ENCODE measurements at places on chromosomes 1 and 21. TPM values are rescaled to one million over a fixed set of nuclear protein-coding genes. Genes with fewer than 3 reads are reported as not detected.

DNA sequence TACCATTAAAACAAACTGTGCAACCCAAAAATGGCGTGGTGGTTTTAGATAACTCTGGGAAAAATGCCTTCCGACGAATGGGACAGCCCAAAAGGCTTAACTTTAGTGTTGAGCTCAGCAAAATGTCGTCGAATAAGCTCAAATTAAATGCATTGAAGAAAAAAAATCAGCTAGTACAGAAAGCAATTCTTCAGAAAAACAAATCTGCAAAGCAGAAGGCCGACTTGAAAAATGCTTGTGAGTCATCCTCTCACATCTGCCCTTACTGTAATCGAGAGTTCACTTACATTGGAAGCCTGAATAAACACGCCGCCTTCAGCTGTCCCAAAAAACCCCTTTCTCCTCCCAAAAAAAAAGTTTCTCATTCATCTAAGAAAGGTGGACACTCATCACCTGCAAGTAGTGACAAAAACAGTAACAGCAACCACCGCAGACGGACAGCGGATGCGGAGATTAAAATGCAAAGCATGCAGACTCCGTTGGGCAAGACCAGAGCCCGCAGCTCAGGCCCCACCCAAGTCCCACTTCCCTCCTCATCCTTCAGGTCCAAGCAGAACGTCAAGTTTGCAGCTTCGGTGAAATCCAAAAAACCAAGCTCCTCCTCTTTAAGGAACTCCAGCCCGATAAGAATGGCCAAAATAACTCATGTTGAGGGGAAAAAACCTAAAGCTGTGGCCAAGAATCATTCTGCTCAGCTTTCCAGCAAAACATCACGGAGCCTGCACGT is 82.1 kb downstream of the PRDM2 start:
- H3K27me3 ChIP-seq, result peaks cover 3% of the 10 kb centered on the region
- H3K27ac ChIP-seq, result peak overlapping the region; percentile 84
- H3K36me3 ChIP-seq, result peaks cover 55% of the 10 kb centered on the region
- DNase-seq, result peak; percentile 67

- H3K4me3 ChIP-seq, result no peak overlapping the region
- H3K27me3 ChIP-seq, result no peaks in the 10 kb centered on the region
- H3K36me3 ChIP-seq, result no peaks in the 10 kb centered on the region
Observed at GRCh38 chr1:59052166-59052590, 244.7 kb upstream of the FGGY start.

DNA sequence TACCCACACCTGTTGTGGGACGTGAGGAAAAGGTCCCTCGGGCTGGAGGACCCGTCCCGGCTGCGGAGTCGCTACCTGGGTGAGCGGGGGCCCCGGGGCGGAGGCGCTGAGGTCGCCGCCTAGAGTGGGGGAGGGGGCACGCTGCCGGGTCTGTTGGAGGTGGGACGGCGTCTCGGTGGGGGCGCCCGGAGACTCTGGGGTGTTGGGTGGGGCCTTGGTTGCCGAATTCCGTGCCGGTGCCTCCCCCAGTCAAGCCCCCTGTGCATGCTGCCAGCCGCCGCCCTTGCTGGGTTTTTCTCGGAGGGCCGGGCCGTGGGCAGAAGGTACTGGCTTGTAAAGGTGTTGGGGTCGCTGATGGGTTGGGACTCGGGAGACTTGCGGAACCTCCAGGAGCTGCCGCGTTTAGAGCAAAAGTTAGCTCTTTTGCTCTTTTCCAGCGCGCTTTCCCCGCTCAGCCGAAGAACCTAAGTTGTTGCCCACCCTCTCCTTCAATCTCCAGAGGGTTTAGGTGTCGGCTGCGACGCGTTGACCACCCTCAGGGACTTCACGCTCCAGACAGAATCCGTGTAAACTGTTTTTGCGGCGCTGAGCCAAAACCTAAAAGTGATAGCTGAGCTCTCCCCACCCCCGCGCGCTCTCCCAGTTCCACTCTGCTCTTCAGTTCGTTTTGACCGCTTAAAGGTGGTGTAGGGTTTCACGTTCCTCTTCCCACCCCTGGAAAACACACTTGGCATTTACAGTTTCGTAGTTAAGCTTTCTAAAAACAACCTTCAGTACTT is at the start of gene MPC2:
TSS of gene MPC2 (minus strand) at position 143 of the 779 bp plus-strand sequence. CDS start 1,231 bp downstream, outside the sequence.
- peak; percentile 35 for DNase-seq
- peaks cover 40% of the 10 kb centered on the region for H3K4me1 ChIP-seq
- H3K36me3 ChIP-seq, result peaks cover 4% of the 10 kb centered on the region
- H3K27ac ChIP-seq, result peak within 1 kb of the TSS; percentile 100
- peak within 1 kb of the TSS; percentile 95 for H3K4me3 ChIP-seq

DNA sequence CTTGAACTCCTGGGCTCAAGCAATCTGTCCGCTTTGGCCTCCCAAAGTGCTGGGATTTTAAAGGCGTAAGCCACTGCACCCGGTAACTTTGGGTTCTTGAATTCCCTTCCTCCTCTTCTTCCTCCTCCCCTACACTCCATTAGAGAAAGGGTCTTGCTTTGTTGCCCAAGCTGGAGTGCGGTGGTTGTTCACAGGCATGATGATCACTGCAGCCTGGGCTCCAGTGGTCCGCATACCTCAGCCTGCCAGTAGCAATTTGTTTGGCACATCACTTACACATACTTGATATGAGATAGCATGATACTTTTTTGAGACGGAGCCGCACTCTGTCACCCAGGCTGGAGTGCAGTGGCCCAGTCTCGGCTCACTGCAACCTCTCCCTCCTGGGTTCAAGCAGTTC is 2.2 kb downstream of the DEGS1 start:
- H3K27ac ChIP-seq, result peak overlapping the region; percentile 64
- DNase-seq, result no peak
- H3K4me1 ChIP-seq, result peaks cover 43% of the 10 kb centered on the region
- peak overlapping the region; percentile 93 for H3K4me3 ChIP-seq

GRCh38 chr1:101112051-101112780 is 86.6 kb upstream of the DPH5 start:
- no peaks in the 10 kb centered on the region for H3K4me1 ChIP-seq
- no peak overlapping the region for H3K4me3 ChIP-seq
- no peak overlapping the region for H3K27ac ChIP-seq
- DNase-seq, result no peak

DNA sequence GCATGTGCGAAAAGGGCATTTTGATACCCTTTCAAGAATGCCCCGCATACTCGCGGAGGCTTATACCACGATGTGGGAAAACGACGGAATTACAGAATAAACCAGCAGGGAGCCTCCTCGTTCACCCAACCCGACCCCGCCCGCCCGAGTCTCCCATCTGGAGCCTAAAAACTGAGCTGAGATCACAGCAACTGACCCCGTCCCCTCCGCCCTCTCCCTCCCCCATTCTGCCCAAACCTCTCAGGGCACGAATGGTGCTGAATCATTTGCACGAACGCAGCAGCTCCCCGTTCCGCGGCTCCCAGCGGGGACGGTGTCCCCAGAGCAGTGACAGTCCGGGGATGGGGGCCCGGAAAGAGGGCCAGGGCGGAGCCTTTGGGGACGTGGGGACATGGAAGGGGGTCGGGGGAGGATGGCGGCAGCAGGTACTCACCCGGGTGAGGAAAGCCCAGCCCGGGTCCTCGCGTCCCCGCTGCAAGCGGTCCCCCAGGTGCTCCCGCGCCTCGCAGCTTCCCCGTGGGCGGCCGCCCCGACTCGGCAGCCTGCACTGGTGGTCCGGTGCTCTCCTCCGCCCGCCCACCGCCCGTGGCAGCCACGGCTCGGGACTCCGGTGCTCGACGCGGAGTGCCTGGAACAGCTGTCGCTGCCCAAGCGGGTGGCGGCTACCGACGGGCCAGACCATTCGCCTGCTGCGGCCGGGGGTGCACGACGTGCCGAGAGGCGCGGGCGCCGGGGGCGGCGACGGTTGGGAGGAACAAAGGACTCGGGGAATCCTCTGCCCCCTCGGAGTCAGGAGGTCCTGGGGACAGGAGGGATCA is at the start of gene TTLL7:
TSS of gene TTLL7 (minus strand) at position 635 of the 818 bp plus-strand sequence. CDS start 46,921 bp downstream, outside the sequence.
- peak within 1 kb of the TSS; percentile 86 for H3K27ac ChIP-seq
- peaks cover 31% of the 10 kb centered on the region for H3K4me1 ChIP-seq
- no peaks in the 10 kb centered on the region for H3K36me3 ChIP-seq
- no peaks in the 10 kb centered on the region for H3K27me3 ChIP-seq
- peak within 1 kb of the TSS; percentile 92 for H3K4me3 ChIP-seq

DNA sequence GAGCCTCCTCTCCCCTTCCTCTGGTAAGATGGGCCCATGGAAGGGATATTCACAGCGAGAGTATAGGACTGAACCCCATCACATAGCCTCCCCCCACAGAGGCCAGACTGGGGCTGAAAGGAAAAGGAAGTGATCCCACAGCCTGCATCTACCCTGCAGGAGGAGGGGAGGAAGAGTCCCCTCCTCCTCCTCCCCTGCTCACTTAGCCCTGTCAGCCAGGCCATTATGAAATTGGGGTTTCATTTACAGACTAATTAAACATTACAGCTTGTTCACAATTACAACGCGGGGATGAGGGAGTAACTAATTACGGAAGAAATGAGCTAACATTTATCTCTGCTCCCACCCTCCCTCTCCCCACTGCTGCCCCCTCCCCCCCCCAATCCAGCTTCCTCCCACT is 25.4 kb downstream of the DMAP1 start:
- H3K4me1 ChIP-seq, result peaks cover 35% of the 10 kb centered on the region
- no peak overlapping the region for H3K27ac ChIP-seq
- DNase-seq, result no peak
- H3K4me3 ChIP-seq, result no peak overlapping the region
- H3K27me3 ChIP-seq, result peaks cover 3% of the 10 kb centered on the region

GRCh38 chr1:30410153-30410851 is 313.1 kb downstream of the MATN1 start:
- H3K27me3 ChIP-seq, result peaks cover 17% of the 10 kb centered on the region
- no peak overlapping the region for H3K4me3 ChIP-seq
- H3K36me3 ChIP-seq, result no peaks in the 10 kb centered on the region
- no peak for DNase-seq

SPRR5 gene
- total RNA-seq, result not detected

CYP4A11 gene
- not detected for total RNA-seq

TCHHL1 gene
- not detected for total RNA-seq

SLC16A4 gene
- 24.5 TPM for total RNA-seq

TMEM54 gene
- 32.5 TPM for total RNA-seq

LAMC2 gene
- 2.3 TPM for total RNA-seq

KLHDC7A gene
- total RNA-seq, result not detected

DNAH14 gene
- 7.7 TPM for total RNA-seq

PTAFR gene
- 0.23 TPM for total RNA-seq

EVA1B gene
- 155 TPM for total RNA-seq

All from HFFc6 (cell line).